Muscle of leg (tissue), 16 donors: ENCODE measurements at places on chromosomes 6 and 20. TPM values are rescaled to one million over a fixed set of nuclear protein-coding genes. Genes with fewer than 3 reads are reported as not detected.

Gene MYB
- 1.1 TPM for polyA plus RNA-seq

Gene HLA-C
- 35.8 TPM for polyA plus RNA-seq

Gene CDK19
- 12.1 TPM for polyA plus RNA-seq

Gene ACTL10
- 0.22 TPM for polyA plus RNA-seq

Gene DEFB123
- polyA plus RNA-seq, result not detected

Gene TNXB
- 111 TPM for polyA plus RNA-seq

Gene CFAP61
- polyA plus RNA-seq, result 0.37 TPM

Gene EYA2
- 8.6 TPM for polyA plus RNA-seq

Gene B3GALT4
- 2.1 TPM for polyA plus RNA-seq

Gene EPB41L1
- 23.9 TPM for polyA plus RNA-seq

Gene BPI
- polyA plus RNA-seq, result 0.45 TPM

Gene FOXF2
- 0.46 TPM for polyA plus RNA-seq

Gene ESF1
- polyA plus RNA-seq, result 11.6 TPM

Gene POU5F1
- 0.46 TPM for polyA plus RNA-seq

Gene ADTRP
- 0.71 TPM for polyA plus RNA-seq

Gene CBLN4
- polyA plus RNA-seq, result 0.43 TPM

Gene PLEKHG1
- 12.2 TPM for polyA plus RNA-seq

Gene SLCO4A1
- polyA plus RNA-seq, result 0.60 TPM

Gene SLC25A27
- 8.6 TPM for polyA plus RNA-seq

Gene C6orf141
- polyA plus RNA-seq, result 1.1 TPM

Gene NRN1
- 18.3 TPM for polyA plus RNA-seq

Gene KHDC1L
- polyA plus RNA-seq, result not detected

Gene CEBPB
- polyA plus RNA-seq, result 5.3 TPM

Gene CTCFL
- 0.19 TPM for polyA plus RNA-seq

Gene IL20RA
- polyA plus RNA-seq, result 16.0 TPM

Gene CRYBG1
- 2.2 TPM for polyA plus RNA-seq

Gene SLC12A5
- polyA plus RNA-seq, result 1.0 TPM

Gene MEP1A
- 0.19 TPM for polyA plus RNA-seq

Gene HUS1B
- 0.19 TPM for polyA plus RNA-seq

Gene CALHM4
- polyA plus RNA-seq, result not detected

Gene PTCHD4
- polyA plus RNA-seq, result 0.67 TPM

Gene MARCKS
- 221 TPM for polyA plus RNA-seq

Gene OPN5
- polyA plus RNA-seq, result 0.19 TPM
